ENCODE measurements at places on chromosomes 1 and 21. TPM values are rescaled to one million over a fixed set of nuclear protein-coding genes. Genes with fewer than 3 reads are reported as not detected.

DNA sequence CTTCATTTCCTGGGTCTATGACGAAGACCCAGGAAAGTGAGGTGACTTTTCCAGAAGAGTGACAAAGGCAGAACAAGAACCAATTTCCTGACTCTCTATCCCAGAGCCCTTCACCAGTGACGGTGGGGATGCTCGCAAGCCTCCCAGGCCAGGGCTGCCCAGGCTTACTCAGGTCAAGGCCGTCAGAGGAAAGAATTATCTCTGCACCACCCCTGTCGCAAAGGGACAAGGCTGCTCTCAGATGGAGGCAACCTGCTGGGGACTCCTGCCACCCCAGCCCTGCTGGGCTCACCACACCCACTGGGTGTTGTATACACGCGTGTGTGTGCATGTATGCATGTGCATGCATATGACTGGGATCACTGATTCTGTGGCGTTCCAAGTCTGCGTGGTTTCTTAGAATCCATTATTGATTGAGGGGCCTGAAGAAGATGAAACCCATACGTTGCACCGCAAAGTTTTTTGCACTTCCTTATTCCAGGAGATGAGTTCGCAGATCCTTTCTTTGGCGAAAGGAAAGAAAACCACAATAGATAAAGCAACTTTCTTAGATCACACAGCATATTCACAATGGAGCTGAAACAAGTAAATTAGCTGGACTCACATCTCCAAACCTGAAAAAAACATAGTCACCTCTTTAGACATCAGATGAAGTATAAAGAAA is 255.8 kb downstream of the RHOU start:
- H3K27me3 ChIP-seq, result peaks cover 3% of the 10 kb centered on the region
- H3K4me3 ChIP-seq, result no peak overlapping the region

DNA sequence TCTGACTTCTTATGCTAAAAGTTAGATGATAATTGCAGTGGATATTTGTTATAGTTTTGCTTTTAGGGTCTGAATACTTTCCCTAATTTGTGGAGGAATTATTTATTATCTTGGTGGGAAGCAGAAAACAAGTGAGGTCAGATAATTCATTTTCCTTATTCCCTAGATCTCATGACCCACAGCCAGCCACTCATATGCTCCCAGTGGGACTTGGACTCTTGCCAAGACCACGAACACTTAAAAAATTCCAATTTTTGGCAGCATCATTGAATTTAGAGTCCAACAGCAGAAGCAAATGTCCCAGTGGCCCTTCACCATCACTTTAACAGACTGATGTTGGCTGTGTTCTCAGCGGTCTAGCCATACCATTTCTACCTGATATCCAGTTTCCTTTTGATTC is 204.2 kb downstream of the HMCN1 start:
- no peaks in the 10 kb centered on the region for H3K36me3 ChIP-seq
- H3K4me1 ChIP-seq, result no peaks in the 10 kb centered on the region
- no peak for DNase-seq
- H3K27ac ChIP-seq, result no peak overlapping the region
- no peaks in the 10 kb centered on the region for H3K27me3 ChIP-seq

- H3K27ac ChIP-seq, result no peak overlapping the region
- no peaks in the 10 kb centered on the region for H3K36me3 ChIP-seq
- peaks cover 46% of the 10 kb centered on the region for H3K4me1 ChIP-seq
- H3K4me3 ChIP-seq, result no peak overlapping the region
- no peaks in the 10 kb centered on the region for H3K27me3 ChIP-seq
- DNase-seq, result no peak
These were observed 6.8 kb downstream of the ATP1A1 start for GRCh38 chr1:116379674-116380498.

Gene FAAH
- 10.0 TPM for total RNA-seq

DNA sequence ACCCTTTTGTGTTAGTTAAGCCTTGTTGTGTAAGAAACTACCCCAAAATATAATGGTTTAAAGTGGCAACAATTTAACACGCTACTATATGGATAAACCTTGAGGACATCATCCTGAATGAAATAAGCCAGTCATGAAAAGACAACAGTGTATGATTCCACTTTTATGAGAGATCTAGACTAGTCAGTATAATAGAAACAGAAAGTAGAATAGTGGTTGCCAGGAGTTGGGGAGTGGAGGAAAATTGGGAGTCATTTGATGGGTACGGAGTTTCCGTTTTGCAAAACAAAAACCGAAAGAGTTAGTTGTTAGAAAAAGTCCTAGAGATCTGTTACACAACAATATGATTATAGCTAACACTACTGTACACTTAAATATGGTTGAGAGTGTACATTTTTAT is 16.0 kb upstream of the CHIA start:
- DNase-seq, result no peak
- H3K27me3 ChIP-seq, result peaks cover 5% of the 10 kb centered on the region
- H3K4me3 ChIP-seq, result no peak overlapping the region
- H3K36me3 ChIP-seq, result no peaks in the 10 kb centered on the region
- H3K4me1 ChIP-seq, result peaks cover 9% of the 10 kb centered on the region
- no peak overlapping the region for H3K27ac ChIP-seq

- no peaks in the 10 kb centered on the region for H3K27me3 ChIP-seq
- H3K4me3 ChIP-seq, result no peak overlapping the region
- no peak for DNase-seq
These were observed 39.5 kb upstream of the CR2 start for GRCh38 chr1:207414606-207415108.

DNA sequence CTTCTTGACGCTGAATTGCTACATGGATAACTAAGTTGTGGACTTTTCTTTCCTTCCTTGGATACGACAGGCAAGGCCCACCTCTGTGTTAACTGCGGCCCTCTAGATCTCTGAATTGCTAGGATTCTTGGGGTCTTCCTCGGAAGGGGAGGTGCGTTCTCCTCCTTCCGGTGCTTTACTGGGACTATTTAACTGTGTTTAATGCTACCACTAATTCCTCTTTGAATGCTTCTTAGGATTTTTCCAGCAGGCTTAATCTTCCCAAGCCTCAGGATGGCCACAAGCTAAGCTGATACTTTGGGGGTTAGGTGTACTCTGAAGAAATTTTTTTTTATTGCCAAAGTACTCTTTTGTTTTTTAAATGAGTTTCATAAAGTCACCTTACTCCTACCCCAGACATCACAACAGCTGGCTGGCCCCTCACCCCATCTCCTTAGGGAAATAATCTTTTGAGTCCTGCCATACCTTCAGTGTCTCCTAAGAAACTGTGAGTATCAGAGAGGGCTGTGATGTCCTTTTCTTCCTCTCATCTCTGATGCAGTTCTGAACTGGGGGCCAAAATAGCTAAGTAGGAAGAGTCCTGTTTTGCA is 21.4 kb downstream of the KIRREL1 start:
- no peak for DNase-seq
- H3K4me1 ChIP-seq, result no peaks in the 10 kb centered on the region
- H3K27ac ChIP-seq, result no peak overlapping the region
- H3K36me3 ChIP-seq, result no peaks in the 10 kb centered on the region
- no peak overlapping the region for H3K4me3 ChIP-seq

Gene USH2A
- not detected for total RNA-seq

Gene NEGR1
- total RNA-seq, result 0.26 TPM

Measured in T-cell (primary cell).